ENCODE measurements at places on chromosomes 3 and 15. TPM values are rescaled to one million over a fixed set of nuclear protein-coding genes. Genes with fewer than 3 reads are reported as not detected.

APBA2 gene
- 3.1 TPM for total RNA-seq

GABRA5 gene
- not detected for total RNA-seq

GOLGA8T gene
- total RNA-seq = 0.13 TPM

DUOX2 gene
- not detected for total RNA-seq

CACNA2D3 gene
- total RNA-seq = not detected

SLC27A2 gene
- total RNA-seq = 0.16 TPM

CCDC174 gene
- 8.9 TPM for total RNA-seq

ARGFX gene
- not detected for total RNA-seq

RASGRF1 gene
- total RNA-seq = not detected

DPPA2 gene
- not detected for total RNA-seq

PRR20G gene
- not detected for total RNA-seq

AMIGO3 gene
- not detected for total RNA-seq

EHD4 gene
- 92.9 TPM for total RNA-seq

HCLS1 gene
- total RNA-seq = 31.9 TPM

FMN1 gene
- 0.25 TPM for total RNA-seq

RTP4 gene
- total RNA-seq = 2.8 TPM

GPR62 gene
- not detected for total RNA-seq

C2CD4A gene
- 1.3 TPM for total RNA-seq

FOXB1 gene
- not detected for total RNA-seq

SCG5 gene
- 0.49 TPM for total RNA-seq

WDR49 gene
- total RNA-seq = 0.65 TPM

FEZF2 gene
- total RNA-seq = not detected

SLC51B gene
- not detected for total RNA-seq

KIF15 gene
- total RNA-seq = 11.8 TPM

CDCP1 gene
- 0.16 TPM for total RNA-seq

TBL1XR1 gene
- 296 TPM for total RNA-seq

CCDC66 gene
- 8.1 TPM for total RNA-seq

TM6SF1 gene
- total RNA-seq = 19.6 TPM

TIGIT gene
- total RNA-seq = not detected

CFAP92 gene
- total RNA-seq = 0.69 TPM

XCR1 gene
- total RNA-seq = not detected

CLCN2 gene
- 1.3 TPM for total RNA-seq

EPHB3 gene
- under 0.01 TPM for total RNA-seq

OCA2 gene
- total RNA-seq = not detected

ZSCAN2 gene
- 18.3 TPM for total RNA-seq

MESD gene
- total RNA-seq = 22.5 TPM

GPX1 gene
- 523 TPM for total RNA-seq

CCK gene
- not detected for total RNA-seq

MESP1 gene
- total RNA-seq = 0.31 TPM

SHF gene
- 0.65 TPM for total RNA-seq

TMED3 gene
- 101 TPM for total RNA-seq

CCDC39 gene
- total RNA-seq = 0.06 TPM

SV2B gene
- 0.65 TPM for total RNA-seq

Measured in bladder microvascular endothelial cell (primary cell).